A549 (cell line): ENCODE measurements at places on chromosomes 11 and 22. TPM values are rescaled to one million over a fixed set of nuclear protein-coding genes. Genes with fewer than 3 reads are reported as not detected.

The SH3BP1 gene
- polyA plus RNA-seq = 1.6 to 2.8 TPM (median 2.7 TPM) in 3 replicates

The GALNT18 gene
- polyA plus RNA-seq = 15.9 to 20.8 TPM (median 16.1 TPM) in 3 replicates

The ENDOD1 gene
- 8.0 to 8.8 TPM (median 8.6 TPM) in 3 replicates for polyA plus RNA-seq

The NXPE1 gene
- polyA plus RNA-seq = not detected in 3 replicates

The CPT1A gene
- polyA plus RNA-seq = 19.3 to 21.4 TPM (median 20.5 TPM) in 3 replicates

The AIFM3 gene
- polyA plus RNA-seq = 2.3 to 4.0 TPM (median 3.6 TPM) in 3 replicates

The GLYAT gene
- not detected in 3 replicates for polyA plus RNA-seq

The TCF20 gene
- 11.6 to 12.5 TPM (median 11.9 TPM) in 3 replicates for polyA plus RNA-seq

The USH1C gene
- polyA plus RNA-seq = 1.8 to 3.2 TPM (median 2.8 TPM) in 3 replicates

GRCh38 chr11:71147331-71147730, 105.0 kb downstream of the SHANK2 start:
- no peak for DNase-seq

DNA sequence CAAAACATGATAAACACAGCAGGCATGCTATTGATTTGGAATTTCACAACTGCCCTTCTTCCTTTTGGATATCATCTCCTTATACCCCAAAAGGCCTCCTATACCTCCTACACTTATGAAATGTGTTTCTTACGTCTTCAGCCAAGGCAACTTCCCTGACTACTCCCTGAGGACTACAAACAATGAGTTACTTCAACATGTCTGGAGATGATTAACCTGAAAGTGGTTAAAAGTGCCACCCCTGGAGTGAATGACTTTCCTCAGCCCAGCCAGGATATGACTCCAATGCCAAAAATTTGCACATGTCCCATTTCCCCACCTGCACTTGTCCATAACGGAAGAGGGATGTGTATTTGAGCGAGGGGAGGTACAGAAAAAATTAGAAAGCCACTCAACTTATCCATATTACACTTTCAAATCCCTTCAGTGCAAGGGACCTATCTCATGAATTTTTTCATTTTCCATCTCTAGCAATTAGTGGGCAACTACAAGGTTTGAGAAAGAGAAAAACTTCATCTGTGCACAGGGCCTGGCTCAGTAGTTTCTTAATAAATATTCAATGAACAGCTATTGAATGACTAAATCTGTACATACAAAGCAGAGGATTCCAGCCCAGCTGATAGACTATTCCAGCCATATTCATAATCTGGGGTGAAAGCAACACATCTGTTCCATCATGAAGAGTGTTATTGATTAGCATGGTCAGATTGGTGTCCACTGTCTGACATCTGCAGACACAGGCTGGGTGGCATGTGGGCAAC, 36.8 kb downstream of the KIRREL3 start:
- DNase-seq = peak; percentile 57

- peak; percentile 40 for DNase-seq
Measured at GRCh38 chr11:3994030-3994640, 100.5 kb upstream of the RRM1 start.

DNA sequence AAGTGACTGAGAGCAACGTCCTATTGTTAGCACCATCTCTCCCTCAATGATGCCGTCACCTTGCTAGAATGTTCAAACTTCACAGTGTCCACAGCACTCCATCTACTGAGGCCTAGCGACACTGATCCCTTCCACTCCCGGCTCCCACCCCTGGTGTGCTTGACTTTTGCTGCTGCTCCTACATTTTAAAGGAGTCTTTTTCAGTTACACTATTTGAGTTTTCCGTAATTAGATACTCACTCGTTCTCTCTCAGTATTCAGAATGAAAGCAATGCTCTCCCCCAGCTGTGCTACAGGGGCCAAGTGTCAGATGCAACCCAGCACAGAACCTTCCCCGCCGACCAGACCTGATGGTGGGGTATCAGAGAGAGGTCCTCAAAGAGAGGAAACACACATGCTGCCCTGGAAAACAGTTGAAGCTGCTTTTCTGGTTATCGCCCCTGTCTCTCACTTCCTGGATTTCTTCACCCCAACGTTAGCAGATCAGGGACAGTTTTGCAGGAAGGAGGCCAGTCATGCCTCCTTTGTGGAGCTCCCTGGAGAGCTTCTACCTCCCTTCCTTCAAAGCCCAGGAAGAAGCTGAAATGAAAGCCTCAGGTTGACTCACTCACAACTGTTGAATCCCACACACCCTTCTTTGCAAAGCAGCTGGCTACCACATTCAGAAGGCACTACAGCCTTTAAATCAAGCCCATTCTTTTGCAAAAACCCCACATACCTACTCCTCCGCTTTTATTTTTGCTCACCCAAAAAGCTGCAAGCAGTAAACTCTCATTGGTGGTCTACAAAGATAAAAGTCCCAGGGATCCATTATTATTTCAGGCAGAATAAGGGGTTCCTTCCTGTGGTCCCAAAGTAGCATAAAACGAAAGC, 23.5 kb downstream of the LARGE1 start:
- DNase-seq = no peak

- no peak for DNase-seq
Measured at GRCh38 chr11:129930296-129930695, 34.9 kb upstream of the NFRKB start.

- no peak for DNase-seq
Measured at GRCh38 chr22:29129808-29130140, 56.9 kb downstream of the KREMEN1 start.

DNA sequence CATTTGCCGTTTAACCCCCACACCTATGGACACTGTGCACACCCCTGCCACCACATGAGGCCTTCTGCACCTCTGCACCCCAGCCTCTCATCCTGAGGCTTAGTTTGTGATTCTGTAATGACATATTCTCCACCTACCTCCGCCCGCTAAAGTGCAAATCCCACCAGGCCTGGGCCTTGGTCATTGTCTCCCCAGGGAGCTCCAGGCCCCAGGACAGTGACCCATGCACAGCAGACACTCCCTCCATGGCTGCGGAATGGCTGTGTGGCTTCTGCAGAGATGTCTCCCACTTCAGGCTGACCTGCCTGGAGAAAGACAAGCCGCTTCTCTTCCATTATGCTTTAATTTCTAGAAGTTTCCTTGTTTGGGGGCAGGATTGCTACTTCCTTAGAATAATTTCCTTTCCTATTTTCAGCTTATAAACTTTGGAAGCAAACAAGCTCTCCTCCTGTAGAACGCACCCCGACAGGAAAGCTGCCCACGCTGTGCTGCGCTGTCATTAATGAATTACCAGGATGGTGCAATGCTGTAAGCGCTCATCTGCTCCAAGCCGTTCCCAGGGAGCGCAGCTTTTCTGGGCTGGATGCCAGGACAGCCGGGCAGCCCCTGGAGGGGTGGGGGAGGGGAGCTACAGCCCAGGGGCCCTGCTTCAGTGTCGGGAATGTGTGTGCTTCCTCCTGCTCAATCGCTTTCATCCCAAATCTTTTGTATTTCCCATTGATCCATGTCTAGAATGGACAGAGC, 618.0 kb downstream of the BRD1 start:
- no peak for DNase-seq

DNA sequence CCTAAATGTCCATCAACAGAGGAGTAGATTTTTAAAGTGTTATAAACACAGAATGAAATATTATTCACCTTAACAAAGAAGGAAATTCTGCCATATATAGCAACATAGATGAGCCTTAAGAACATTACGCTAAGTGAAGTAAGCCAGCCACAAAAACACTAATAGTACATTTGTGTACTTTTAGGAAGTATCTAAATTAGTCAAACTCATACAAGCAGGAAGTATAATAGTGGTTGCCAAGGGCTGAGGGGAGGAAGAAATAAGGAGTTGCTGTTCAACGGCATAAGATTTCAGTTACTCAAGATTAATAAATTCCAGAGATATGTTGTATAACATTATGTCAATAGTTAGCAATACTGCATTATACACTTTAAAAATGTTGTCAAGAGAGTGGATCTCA, 181.7 kb upstream of the ZC3H12C start:
- no peak for DNase-seq

GRCh38 chr11:1422481-1422880, 32.7 kb downstream of the BRSK2 start:
- DNase-seq = no peak

DNA sequence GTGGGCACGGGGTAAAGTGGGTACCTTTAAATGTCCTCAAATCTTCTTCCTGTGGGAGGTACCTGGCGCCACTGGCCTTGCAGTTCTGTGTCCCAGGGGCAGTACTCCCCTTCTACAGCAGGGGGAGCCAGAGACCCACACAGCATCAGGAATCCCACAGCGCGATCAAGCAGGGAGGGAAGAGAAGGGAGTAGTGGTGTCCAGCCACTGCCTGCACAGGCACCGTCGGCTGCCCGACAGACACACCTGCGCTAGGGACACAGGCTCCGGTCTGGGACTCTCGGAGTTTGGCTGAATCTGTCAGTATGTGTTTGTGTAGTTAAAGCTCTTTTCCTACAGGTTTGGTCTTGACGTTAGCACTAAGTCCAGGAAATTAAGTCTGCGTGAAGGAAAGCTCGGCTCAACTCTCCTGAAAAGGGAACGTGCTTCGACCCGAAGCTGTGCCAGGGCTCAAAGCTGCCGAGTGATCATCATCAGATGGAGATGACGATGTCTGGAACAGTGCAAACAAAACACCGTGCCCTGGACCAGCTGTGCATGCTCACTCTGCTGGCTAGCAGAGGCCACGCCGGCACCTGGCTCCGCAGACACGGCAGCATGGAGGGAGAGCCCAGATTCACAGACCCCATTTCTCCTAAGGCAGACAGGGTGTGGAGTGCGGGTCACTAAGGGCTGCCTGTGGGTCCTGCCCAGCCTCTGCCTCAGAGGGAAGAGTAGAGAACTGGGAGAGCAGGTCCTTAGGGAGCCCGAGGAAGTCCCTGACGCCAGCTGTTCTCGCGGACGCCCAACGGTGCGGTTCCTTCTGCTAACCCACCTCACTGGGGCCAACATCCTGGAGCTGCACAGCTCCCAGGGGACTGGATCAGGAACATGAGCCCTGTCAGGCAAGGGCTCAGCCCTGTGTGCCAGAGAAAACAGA, 56.0 kb upstream of the BID start:
- peak; percentile 77 for DNase-seq

GRCh38 chr11:10725114-10725906, 25.7 kb upstream of the CTR9 start:
- no peak for DNase-seq

- no peak for DNase-seq
Measured at GRCh38 chr11:91932151-91932821, 292.3 kb upstream of the FAT3 start.

GRCh38 chr22:43188829-43189545, 2.1 kb upstream of the TTLL12 start:
- no peak for DNase-seq

DNA sequence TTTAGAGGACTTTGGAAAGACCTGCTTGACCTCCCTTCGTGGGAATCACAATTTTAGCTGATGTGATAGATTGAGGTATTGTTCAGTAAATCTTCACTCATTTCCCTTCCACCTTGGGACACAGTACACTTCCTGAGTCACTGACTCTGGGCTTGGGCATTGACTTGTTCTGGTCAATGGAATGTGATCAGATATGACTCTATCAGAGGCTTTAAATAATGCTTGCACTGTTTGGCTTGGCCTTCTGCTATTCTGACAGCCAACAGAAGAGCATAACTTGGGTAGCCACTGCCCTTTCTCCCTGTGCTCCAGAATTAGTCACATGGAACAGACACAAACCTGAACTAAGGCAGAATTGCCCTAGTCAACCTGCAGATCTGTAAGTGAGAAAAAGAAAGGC, 12.5 kb downstream of the PRR5L start:
- no peak for DNase-seq

DNA sequence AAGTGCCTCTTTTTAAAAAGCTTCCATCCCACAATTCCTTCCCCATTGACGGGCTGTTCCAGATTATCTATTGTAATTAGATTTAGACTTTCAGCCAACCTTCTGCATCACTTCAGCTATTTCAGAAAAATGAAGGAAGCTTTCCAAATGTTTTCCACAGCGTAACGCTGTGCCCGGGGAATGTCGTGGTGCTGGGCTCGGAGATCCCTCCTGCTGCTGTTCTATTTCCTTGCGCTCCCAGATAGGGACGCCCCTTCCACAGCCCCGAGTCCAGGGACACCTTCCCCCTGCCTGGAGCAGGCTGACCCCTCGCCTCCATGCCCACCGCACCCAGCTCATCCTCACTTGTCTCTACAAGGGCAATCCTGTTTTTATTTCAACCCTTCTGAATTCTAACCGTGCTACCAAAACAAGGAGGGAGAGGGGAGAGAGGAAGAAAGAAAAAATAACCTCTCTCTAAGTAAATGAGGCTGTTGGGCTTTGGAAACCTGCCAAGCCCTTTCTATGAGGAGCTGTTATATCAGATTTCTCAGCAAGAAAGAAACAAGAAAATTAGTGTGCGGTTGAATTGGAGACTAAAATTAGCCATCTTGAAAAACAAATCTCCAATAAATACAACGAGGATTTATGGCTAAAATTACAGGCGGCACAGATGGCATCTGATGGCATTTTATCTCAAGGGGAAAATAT, 366.9 kb downstream of the BRD1 start:
- no peak for DNase-seq

- no peak for DNase-seq
Measured at GRCh38 chr11:79857377-79858214, 416.8 kb upstream of the TENM4 start.

GRCh38 chr11:94814272-94814976, 46.3 kb downstream of the AMOTL1 start:
- DNase-seq = no peak

GRCh38 chr22:23098230-23098705, 27.9 kb downstream of the GNAZ start:
- no peak for DNase-seq

DNA sequence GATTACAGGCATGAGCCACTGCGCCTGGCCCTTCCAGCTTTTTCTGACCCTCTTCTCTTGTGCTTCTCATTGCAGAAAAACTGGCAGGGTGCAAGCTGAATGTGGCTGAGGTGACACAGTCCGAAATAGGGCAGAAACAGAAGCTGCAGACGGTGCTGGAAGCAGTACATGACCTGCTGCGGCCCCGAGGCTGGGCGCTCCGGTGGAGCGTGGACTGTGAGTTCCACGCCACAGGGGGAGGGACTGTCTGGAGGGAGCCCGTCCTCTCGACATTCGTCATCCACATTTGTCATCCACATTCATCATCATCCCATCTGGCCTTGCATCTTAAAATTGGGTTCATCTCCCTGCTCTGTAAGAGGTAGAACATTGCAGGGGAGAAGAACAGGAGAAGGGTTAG, 49.3 kb upstream of the PARVG start:
- no peak for DNase-seq

GRCh38 chr11:126156814-126157213, 54.6 kb downstream of the RPUSD4 start:
- no peak for DNase-seq
